Activated naive CD4-positive, alpha-beta T cell treated with anti-CD3 and anti-CD28 coated beads, Interleukin-2, amount 50 U/mL, for 72 hours (primary cell): ENCODE measurements at places on chromosomes 12 and 14.

GRCh38 chr12:54143412-54143986, 45.3 kb downstream of the SMUG1 start:
- DNase-seq, result no peak

GRCh38 chr12:121089031-121089812, 43.5 kb upstream of the P2RX7 start:
- no peak for DNase-seq

GRCh38 chr14:65975865-65976264, 510.3 kb upstream of the CCDC196 start:
- no peak for DNase-seq

DNA sequence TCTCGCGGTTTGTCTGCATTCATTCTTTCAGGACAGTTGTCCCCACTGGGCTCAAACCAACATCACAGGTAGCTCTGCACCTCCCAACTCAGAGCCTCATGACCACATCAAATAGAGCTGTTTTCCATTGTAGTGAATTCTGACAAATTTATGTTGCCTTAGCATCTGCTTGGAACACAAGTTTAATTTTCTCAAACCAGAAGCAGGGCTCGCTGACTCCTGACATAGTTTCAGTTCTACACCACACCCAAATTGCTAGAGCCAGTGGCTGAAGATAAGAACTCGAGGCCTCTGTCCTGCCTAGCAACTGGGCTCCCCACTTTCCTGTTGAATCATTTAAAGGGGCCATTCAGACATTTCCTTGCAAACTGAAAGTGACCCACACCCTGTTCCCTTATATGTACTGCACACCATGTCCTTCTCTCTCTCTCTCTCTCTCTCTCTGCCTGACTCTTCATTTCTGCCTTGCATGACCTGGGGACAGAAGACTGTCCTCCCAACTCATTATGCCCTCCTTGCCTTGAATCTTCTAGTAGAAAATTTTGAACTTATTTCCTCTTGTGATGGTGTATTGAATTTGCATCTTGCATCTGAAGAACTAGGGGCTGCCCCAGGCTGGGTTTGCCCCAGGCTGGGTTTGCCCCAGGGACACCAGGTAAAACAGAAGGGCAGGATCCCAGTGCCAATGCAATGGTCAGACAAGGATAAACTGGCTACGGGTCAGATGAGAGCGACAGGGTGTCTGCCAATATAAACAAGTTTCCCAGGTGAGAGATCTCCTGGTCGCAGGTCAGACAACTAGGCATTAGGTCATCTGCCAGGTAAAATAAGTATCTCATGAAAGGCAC, 9.7 kb upstream of the WSCD2 start:
- no peak for DNase-seq

- DNase-seq, result no peak
Measured at GRCh38 chr12:53806721-53807120, 54.9 kb upstream of the CISTR start.

DNA sequence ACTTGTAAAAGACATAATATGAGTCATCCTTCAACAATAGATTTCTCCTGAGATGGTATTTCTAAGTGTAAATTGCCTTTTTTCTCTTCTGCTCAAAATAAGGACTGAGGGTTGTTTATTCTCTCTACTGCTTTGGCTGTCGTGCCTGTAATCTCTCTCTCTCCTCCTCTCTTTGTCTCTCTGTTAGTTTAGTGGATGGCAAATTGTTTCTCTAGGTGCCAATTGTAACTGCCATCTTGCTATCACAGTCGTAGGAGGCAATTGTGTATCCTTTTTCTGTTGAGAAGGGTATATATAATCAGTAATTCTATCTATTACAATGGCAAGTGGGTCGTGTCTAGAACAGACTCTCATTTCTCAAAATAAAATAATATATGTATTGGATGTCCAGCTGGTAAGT, 545.0 kb upstream of the FBXO33 start:
- DNase-seq, result no peak

GRCh38 chr12:124995200-124995961, 1.9 kb downstream of the BRI3BP start:
- DNase-seq, result no peak

GRCh38 chr14:92362781-92363235, 39.8 kb downstream of the SLC24A4 start:
- no peak for DNase-seq
